CD4-positive, alpha-beta T cell treated with Interleukin-6 at 100 ng/mL for 8 hours (primary cell): ENCODE measurements at places on chromosomes 2 and 18.

GRCh38 chr2:8086357-8086756 is 595.5 kb upstream of the ID2 start:
- DNase-seq = no peak

DNA sequence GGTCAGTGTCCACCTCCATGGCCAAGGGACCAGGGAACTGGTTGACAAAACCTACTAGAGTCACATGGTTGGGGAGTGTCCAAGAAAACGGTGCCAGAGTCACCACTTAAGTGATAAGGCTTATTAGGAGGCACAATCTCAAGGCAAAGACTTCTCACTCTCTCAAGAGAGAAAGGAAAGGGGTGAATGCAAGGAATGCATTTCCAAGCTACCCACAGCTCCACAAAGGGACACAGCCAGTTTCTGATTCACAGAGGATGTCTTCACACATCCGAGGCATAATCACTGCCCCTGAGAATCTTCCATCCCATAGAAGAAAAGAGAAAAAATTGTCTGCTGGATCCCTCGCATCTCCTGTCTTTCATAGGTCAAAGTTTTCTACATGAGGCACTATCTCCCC is 269.3 kb downstream of the TNS1 start:
- no peak for DNase-seq

DNA sequence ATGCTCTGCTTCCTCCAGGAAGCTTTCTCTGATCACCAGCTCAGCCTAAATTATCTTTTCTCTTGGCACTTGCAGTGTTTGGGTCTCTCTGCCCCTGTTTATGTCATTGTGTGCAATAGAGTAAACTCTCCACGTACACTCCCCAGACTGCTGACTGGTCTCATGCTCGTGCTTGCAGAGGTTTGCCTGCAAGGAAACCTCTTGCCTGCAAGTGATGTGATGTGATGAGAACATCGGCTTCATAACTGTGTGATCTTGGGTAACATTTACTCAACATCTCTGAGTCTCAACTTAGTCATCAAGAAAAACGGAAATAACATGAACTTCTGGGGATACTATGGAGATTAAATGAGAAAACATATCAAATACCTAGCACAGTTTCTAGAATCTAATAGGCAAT is 92.3 kb downstream of the BIN1 start:
- no peak for DNase-seq

DNA sequence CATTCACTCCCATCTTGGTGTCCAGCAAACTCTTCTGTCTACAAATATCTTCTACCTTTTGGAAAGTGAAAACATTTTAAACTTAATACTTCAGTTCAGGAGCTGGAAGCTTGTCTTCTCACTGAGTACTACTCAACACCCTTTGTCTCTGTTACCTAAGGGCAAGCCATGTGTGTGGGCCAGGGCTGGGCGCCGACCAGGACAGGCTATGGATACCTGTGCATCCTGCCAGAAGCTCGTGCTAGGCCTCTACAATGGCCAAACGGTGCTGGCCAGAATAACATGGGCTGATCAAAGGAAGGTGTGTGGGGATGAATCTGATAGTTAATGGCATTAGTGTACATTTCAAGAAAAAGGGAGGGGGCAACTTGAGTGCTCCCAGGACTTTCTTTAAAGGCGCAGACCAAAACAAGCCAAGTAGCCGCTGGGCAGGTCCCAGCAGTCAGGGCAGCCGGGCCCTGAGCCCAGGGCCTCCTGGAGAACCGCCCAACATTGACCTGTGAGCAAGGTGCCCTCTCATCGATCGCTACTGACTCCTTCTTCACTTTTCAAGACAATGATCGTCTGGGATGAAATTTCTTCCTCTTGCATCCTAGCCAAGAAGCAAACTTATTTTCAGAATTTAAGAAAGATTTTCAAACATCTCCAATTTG is 29.0 kb upstream of the ID2 start:
- DNase-seq = no peak

GRCh38 chr2:237563816-237564215 is 2.6 kb upstream of the PRLH start:
- no peak for DNase-seq

DNA sequence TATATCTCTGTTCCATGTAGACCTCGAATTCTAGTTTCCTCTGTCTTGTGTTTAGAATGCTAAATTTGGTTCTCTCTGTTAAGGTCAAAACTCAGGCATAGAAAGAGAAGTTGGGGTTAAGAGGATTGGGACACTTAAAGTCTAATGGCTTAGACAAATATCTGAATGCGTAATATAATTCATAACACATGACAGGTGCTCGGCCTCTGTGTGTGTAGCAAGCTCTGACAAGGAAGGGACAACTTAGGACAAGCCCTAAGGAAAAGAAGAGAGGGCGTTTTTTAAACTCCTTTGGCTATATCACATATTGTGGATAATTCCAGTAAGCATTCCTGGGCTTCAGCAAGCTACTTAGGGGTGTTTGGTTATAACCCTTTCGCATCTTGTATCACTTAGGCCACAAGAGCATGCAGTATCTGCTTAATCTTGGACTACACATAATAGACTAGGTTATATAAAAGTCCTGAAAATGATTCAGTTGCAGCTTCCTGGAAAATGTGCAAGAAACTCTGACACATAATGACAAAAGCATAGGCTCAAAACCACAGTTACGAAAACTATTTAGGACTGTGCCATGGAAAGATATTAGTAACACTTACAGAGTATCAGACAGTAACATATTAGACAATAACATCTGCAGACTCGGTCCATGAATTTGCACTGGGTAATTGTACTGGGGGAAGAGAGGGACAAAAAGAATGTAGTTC is 16.1 kb upstream of the CREB1 start:
- DNase-seq = no peak

DNA sequence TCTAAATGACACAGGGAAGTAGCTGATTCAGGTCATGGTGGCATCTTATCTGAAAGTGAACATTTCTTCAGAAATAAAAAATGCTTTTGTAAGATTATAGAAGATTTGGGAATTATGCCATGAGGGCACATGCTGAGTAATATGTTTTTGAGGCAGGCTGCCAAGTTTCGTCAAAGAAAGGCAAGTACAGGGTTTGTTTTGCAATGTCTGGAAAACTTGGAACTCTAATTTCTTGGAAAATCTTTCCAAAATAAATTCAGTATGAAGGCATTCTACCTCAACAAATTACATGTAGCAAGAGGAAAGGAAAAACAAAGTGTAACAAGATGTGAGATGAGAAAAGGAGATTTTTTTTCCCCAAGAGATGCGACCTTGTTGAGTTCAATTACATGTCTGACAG is 167.7 kb downstream of the PLCL1 start:
- DNase-seq = no peak

DNA sequence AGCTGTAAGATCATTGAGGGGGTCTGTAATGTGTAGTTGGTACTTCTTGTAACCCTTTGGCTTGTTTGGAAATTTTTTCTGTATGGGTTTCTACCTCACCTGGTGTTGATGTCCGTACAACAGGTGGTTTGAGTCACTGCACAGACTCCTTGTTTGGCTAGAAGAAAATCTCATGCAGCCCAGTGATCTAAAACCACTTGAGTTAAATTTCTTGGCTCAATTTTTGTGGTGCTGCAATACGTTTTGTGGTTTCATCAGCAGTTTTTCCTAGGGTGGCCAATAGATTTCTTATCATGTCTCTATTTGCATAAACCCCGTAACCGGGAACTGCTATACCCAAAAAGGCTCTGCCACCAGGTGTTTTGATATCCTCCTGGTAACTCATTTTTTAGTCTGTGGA is 43.4 kb downstream of the CERS6 start:
- DNase-seq = no peak

DNA sequence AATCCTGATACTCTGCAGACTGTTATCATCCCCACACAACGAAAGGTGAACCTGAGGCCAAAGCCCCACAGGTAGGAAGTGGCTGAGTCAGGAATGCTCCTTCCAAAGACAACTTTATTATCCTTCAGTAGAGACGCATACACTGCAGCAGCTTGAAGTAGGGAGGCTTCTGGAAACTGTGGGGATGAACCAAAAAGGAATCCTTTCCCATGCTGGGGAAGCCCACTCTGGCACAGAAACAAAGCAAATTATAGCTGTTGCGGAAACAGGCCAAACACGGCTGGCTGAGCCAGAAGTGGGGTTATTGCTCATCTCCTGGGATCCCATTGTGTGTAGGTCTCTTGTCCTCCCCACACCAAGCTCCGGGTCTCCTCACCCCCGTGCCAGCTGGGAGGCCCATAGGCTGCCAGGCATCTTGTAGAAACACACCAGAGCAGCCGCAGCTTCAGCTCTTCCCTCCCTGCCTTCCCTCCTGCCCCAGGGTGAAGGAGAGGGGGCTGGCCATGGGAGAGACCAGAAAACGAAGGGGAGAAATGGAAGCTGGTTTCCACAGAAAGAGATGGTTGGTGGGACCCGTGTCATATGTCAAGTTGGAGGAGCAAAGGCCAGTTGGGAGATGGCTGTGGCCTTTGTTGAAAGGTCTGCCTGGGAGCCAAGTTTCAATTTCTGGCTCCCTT is 176.9 kb upstream of the NABP1 start:
- DNase-seq = no peak

DNA sequence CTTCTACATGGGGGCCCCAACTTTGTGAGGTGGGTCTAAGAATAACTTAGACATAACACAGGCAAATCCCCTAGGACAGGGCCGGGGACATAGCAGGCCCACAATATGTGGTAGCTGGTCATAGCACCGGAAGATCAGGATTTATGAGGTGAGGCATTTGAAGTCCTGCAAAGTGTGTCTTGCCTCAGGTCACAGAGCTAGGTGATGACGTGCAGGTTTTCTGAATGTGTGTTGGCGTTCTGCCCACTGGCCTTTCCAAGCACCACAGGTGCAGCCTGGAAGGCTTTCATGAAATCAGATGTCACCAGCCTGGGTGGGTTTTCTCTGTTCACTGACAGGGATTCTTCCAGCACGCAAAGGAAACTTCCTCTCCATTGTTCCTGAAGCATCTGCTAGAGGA is 119.1 kb downstream of the LRATD1 start:
- DNase-seq = no peak

DNA sequence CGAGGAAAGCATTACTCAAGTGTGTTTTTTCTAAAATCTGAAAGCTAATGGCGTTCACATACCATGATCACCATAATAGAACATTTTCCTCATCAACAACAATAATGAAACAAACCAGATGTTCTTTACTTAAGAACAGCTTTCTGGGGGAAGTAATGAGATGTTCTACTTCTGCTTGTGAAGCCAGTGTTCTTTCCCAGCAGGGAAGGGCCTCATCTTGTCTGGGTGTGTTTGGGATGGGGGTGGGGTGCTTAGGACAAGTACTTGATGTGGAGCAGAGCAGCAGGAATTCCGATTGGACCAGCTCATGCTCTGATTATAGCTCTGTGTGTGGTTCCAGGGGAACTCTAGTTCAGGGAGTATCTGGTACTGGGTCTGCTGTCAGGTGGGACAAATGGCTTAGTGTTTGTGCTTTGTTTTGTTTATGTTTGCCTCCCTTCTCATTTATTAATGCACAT is 163.0 kb upstream of the NOSTRIN start:
- DNase-seq = no peak
